Panc1 (cell line): ENCODE measurements at places on chromosomes 5 and 9. TPM values are rescaled to one million over a fixed set of nuclear protein-coding genes. Genes with fewer than 3 reads are reported as not detected.

DNA sequence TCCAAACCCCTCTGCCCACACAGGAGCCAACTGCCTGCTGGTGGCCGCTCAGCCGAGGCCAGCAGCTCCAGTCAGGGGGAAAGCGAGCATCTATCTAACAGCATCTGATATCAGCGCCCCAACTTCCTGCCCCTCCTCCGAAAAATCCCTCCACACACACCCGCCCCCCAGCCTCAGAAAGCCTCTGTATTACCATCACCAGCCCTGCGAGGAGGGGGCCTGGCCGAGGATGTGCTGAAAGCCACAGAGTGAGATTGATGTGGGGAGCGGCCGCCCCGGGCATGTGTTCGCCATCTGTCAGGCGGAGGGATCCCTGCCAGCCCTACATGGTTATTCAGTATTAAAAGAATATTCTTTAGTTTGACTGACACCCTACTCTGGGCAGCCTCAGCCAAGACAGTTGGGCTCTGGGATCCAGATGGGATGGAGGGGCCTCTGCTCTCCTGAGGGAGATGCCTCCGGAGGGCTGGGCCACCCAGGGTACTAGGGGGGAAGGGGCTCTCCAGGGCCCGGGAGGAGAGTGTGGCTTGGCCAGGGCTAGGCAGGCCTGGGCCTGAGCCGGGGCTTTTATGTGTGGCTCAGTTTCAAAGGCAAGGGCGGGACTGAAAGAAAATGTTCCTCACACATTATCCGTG lies 98.0 kb downstream of the HSD17B3 start:
- H3K4me3 ChIP-seq: no peak overlapping the region
- no peak for DNase-seq
- no peaks in the 10 kb centered on the region for H3K27me3 ChIP-seq
- no peaks in the 10 kb centered on the region for H3K4me1 ChIP-seq
- no peaks in the 10 kb centered on the region for H3K36me3 ChIP-seq
- no peak overlapping the region for H3K27ac ChIP-seq

CACFD1 gene
- total RNA-seq: 13.9 TPM

DNA sequence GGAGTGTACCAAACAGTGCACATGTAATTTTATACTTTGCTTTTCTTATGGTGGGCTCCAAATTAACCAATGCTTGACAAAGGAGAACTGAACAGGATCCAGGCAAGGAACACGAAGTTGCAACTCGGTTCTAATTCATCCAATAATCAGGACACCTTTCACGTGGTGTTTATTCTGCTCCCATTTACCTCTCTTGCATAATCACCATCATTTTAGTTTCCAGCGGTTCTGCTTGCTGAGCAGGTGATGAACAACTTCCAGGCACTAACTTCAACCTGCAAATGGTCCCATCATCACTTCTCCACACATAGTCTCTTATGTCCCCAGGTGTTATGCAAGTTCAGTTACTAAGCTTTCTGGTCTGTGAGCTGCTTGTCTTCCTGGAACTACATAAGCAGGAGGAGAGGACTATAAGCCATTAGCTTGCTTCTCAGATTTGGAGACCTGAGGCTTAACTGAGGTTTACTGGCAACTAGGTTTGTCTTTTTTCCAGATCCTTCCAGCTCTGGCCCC lies 326.8 kb upstream of the SLC30A5 start:
- no peaks in the 10 kb centered on the region for H3K27me3 ChIP-seq
- DNase-seq: no peak
- H3K27ac ChIP-seq: no peak overlapping the region

- no peak overlapping the region for H3K4me3 ChIP-seq
- no peaks in the 10 kb centered on the region for H3K36me3 ChIP-seq
- no peaks in the 10 kb centered on the region for H3K4me1 ChIP-seq
- H3K27ac ChIP-seq: no peak overlapping the region
These were observed 567.4 kb downstream of the PRR16 start for GRCh38 chr5:121031491-121031890.

GRCh38 chr5:125064621-125065438 lies 318.4 kb upstream of the ZNF608 start:
- H3K4me3 ChIP-seq: no peak overlapping the region
- H3K27me3 ChIP-seq: no peaks in the 10 kb centered on the region
- no peak for DNase-seq
- H3K4me1 ChIP-seq: 0 out of 2 replicates have a peak, but pooled peaks cover 3% of the 10 kb centered on the region
- H3K27ac ChIP-seq: peak overlapping the region; percentile 57; the same call in 1 of the 2 replicates

DNA sequence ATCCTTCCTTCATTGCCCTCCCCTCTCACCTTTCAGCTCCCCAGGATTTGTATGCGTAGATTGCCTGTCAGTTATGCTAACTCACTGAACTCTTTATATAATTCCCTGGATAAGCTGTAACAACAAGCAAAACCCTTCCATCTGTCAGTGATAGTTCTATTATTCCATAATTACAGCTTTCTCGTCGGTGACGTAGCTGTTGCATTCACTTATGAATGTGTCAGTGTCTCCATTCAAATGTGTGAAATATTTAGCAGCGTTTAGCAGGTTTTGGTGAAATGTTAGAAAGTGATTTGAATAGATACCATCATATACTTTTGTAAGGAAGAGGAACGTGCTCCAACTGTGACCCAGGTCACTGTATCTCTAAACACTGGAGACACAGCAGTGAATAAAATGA lies 45.2 kb downstream of the PIP5K1B start:
- no peak overlapping the region for H3K4me3 ChIP-seq
- H3K27ac ChIP-seq: no peak overlapping the region
- no peak for DNase-seq
- no peaks in the 10 kb centered on the region for H3K4me1 ChIP-seq

DNA sequence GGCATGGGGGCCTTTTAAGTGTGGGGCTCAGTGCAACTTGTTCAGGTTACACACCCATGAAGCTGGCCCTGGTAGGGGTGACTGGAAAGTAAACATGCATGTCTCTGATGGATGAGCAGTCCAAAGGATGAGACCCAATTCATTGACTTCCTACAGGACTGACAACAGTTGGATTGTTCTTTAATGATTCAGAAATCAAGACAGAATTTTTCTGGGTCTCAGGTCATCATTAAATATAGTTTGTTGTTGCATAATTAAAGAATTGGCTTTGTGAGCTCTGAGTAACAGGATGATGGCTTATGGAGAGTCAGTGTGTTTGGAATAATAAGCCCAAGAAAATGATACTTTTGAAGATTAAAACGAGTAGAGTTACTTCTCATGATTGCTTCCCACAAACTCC lies 604.2 kb upstream of the CLINT1 start:
- H3K4me1 ChIP-seq: no peaks in the 10 kb centered on the region
- DNase-seq: no peak
- H3K36me3 ChIP-seq: no peaks in the 10 kb centered on the region
- H3K27me3 ChIP-seq: no peaks in the 10 kb centered on the region
- no peak overlapping the region for H3K4me3 ChIP-seq

- no peak for DNase-seq
- no peaks in the 10 kb centered on the region for H3K36me3 ChIP-seq
- H3K27ac ChIP-seq: no peak overlapping the region
- no peak overlapping the region for H3K4me3 ChIP-seq
These were observed 239.7 kb upstream of the ZNF608 start for GRCh38 chr5:124986170-124986569.

- H3K4me1 ChIP-seq: no peaks in the 10 kb centered on the region
- H3K4me3 ChIP-seq: no peak overlapping the region
- H3K27ac ChIP-seq: no peak overlapping the region
- DNase-seq: peak; percentile 20
- no peaks in the 10 kb centered on the region for H3K27me3 ChIP-seq
These were observed 136.7 kb downstream of the CAVIN4 start for GRCh38 chr9:100714372-100715099.

DNA sequence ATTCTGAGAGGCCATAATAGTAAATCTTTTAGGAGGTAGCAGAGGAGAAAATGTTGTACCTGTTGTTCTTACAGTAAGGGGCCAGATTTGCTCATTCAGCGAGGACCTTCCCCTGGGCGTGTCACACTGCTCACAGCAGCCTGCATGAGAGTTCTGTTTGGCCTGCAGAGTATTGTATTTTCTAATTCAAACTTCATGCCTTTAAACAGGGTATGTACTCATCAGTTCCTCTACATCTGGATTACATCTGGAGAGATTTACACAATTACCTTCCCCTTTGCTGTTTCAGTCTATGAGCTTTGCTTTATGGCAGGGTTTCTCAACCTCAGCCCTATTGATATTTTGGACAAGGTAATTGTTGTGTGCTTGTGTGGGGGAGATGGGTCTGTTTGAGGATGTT lies 170.9 kb upstream of the STK32A start:
- H3K36me3 ChIP-seq: no peaks in the 10 kb centered on the region
- no peak overlapping the region for H3K27ac ChIP-seq
- no peaks in the 10 kb centered on the region for H3K4me1 ChIP-seq
- H3K27me3 ChIP-seq: no peaks in the 10 kb centered on the region; the same call in 1 of the 2 replicates

CHD1 gene
- total RNA-seq: 36.5 TPM

- H3K4me3 ChIP-seq: peak within 1 kb of the TSS; percentile 32
- no peak within 1 kb of the TSS for H3K27ac ChIP-seq
- no peak for DNase-seq
- no peaks in the 10 kb centered on the region for H3K4me1 ChIP-seq
These were observed at the start of gene PTPRD for GRCh38 chr9:10612641-10613398. TSS of gene PTPRD (minus strand) at chr9:10613002.

- no peaks in the 10 kb centered on the region for H3K27me3 ChIP-seq
- H3K4me1 ChIP-seq: no peaks in the 10 kb centered on the region; the same call in 1 of the 2 replicates
- no peak overlapping the region for H3K4me3 ChIP-seq
These were observed 299.2 kb downstream of the BNC2 start for GRCh38 chr9:16571127-16571802.

ALG2 gene
- total RNA-seq: 20.8 TPM

ZFR gene
- total RNA-seq: 72.7 TPM

- H3K27me3 ChIP-seq: no peaks in the 10 kb centered on the region
- no peak overlapping the region for H3K4me3 ChIP-seq
- H3K36me3 ChIP-seq: no peaks in the 10 kb centered on the region
- no peak overlapping the region for H3K27ac ChIP-seq
- no peak for DNase-seq
These were observed 14.9 kb upstream of the GABRG2 start for GRCh38 chr5:162052676-162053075.

GRCh38 chr9:69155341-69156030 lies 18.6 kb upstream of the TJP2 start:
- DNase-seq: no peak
- H3K27ac ChIP-seq: no peak overlapping the region
- no peaks in the 10 kb centered on the region for H3K4me1 ChIP-seq
- H3K4me3 ChIP-seq: no peak overlapping the region

- no peaks in the 10 kb centered on the region; the same call in 1 of the 2 replicates for H3K4me1 ChIP-seq
- H3K4me3 ChIP-seq: no peak overlapping the region
- no peak for DNase-seq
- H3K27me3 ChIP-seq: 0 out of 2 replicates have a peak, but pooled peaks cover 2% of the 10 kb centered on the region
- H3K27ac ChIP-seq: no peak overlapping the region
- no peaks in the 10 kb centered on the region for H3K36me3 ChIP-seq
These were observed 35.0 kb upstream of the UNC5A start for GRCh38 chr5:176775409-176775808.

DNA sequence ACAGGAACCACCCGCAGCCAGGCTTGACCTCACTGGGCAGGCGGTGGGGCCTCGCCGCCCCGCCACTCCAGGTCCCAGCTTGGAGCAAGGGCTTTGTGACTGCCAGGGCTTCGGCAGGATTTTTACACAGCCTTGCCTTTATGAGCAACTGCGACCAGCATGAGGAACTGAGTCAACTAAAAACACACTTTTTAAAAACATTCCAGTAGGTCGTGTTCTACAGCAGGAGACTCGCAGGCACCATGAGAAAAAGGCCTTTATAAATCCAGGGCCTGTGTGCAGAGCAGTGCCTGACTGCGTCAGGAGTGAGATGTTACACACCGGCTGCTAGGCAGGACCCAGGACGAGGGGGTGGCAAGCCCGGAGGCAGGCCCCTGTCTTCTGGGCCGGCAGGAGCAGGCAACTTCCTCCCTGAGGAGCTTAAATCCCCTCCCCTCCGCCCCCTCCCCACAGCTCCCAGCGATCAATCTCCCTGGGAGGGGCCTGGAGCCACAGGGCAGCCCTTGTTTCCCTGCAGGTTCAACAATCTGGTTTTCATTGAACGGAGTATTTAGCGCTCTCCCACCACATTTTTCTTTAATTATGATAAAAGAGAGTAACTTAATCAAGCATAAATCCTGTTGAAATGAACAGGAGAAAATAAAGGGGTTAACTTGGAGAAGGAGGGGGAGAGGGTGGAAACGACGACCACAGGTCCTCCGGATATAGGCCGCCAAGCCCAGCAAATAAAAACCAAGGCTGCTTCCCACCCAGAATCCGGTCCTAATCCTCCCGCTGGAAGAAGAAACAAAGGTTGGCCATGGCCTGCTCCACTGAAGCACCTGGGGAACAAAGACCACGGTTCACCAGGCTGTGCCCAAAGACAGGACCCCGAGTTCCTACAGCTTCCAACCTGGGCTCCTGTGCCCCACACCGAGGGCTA lies 92.5 kb downstream of the ROR2 start:
- H3K4me1 ChIP-seq: no peaks in the 10 kb centered on the region
- no peaks in the 10 kb centered on the region for H3K27me3 ChIP-seq

DNA sequence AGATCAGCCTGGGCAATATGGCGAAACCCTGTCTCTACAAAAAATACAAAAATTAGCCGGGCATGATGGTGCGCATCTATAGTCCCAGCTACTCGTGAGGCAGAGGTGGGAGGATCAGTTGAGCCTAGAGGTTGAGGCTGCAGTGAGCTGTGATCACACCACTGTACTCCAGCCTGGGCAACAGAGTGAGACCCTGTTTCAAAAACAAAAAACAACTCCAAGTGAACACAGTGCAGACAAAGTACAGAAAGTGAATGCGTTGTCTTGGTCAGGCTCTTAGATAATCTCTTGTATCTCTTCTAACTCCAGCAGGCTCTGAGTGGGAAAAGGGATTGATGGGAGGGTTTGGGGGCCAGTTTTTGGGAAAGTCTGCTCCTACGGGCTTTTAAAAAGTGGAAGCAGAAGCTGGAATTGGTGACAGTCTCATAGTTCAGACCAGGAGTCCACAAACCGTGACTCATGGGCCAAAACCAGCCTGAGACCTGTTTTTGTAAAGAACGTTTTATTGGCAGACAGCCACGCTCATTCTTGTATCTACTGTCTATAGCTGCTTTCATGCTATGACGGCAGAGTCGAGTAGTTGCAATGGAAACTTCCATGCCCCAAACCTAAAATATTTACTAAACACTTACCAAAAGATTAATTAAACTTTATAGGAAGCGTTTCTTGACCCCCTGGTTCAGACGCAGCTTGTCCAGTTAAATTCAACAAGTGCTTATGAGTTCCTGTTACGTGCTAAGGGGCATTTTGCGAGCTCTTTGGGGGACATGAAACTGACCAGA lies 32.9 kb downstream of the NDST1 start:
- no peak for DNase-seq
- H3K27ac ChIP-seq: no peak overlapping the region
- no peaks in the 10 kb centered on the region for H3K27me3 ChIP-seq
- H3K4me1 ChIP-seq: no peaks in the 10 kb centered on the region; the same call in 1 of the 2 replicates
- peaks cover 13% of the 10 kb centered on the region for H3K36me3 ChIP-seq

GRCh38 chr9:75539523-75539922 lies 350.9 kb upstream of the PCSK5 start:
- H3K27ac ChIP-seq: no peak overlapping the region
- DNase-seq: no peak
- H3K27me3 ChIP-seq: no peaks in the 10 kb centered on the region
- H3K4me3 ChIP-seq: no peak overlapping the region
- no peaks in the 10 kb centered on the region for H3K36me3 ChIP-seq

CRB2 gene
- total RNA-seq: 0.05 TPM
